ENCODE measurements at places on chromosomes 7 and 10.

- DNase-seq, result no peak
Observed at GRCh38 chr10:103599907-103600306, 106.4 kb downstream of the NEURL1 start.

DNA sequence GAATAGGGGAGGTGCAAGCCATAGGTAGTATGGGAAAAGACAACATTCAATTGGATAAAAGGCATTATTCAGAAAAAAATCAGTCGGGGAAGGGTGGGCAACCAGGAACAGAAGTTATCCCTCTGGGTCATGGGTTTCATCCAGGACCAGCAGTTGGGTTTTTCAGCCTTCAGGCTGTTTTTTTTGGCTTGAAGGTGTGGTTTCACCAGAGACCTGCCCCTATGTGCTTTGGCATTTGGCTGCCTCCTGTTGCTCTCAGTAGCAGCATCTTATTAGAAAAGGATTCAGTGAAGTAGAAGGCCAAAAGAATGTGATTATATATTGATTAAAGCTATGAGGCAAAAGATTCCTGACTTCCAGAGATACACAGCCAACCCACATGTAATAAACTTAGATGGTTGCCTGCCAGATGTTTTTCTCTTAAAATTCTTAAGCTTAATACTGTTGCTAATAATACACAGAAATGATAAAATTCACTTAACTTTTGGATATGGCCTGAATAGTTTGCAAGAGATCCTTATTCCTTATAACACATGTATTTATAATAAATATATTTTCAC lies 251.7 kb upstream of the CSTF2T start:
- no peak for DNase-seq

DNA sequence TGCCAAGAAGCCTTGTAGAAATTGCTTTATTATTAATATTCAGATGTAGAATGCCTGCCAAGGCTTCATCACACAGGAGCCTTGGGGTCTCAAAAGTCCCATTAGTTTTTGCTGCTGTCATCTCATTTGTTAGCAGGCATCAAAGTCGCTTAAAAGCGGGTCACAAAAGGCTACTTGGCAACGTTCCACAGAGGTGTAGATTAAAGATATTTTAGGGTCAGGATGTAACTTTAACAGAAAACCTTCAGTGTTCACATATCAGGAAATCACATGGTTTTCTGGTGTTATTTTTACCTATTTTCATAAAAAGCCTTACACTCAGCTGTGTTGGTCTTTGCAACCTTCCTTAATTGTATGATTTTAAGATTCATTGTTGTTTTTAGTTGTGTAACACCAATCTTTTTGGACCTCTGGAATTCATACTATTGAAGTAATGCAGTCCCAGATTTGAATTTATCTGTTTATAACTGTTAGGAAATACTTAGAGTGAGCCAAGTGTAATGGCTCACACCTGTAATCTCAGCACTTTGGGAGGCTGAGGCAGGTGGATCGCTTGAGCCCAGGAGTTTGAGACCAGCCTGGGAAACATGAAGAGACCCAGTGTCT lies 65.3 kb downstream of the TET1 start:
- DNase-seq, result no peak

- DNase-seq, result no peak
Observed at GRCh38 chr10:25059990-25060389, 43.6 kb downstream of the THNSL1 start.

GRCh38 chr7:28564755-28565374 lies 152.5 kb downstream of the CREB5 start:
- no peak for DNase-seq

All from stimulated activated CD4-positive, alpha-beta T cell treated with anti-CD3 and anti-CD28 coated beads, Interleukin-4, amount 100 ng/mL, for 1 hour (primary cell).